CD4-positive, alpha-beta T cell (primary cell): ENCODE measurements at places on chromosomes 3 and 15.

- DNase-seq = no peak
Measured at GRCh38 chr15:27059610-27060202, 88.7 kb downstream of the GABRG3 start.

GRCh38 chr3:72255791-72256559 is 471.0 kb upstream of the PROK2 start:
- peak; percentile 44 for DNase-seq

DNA sequence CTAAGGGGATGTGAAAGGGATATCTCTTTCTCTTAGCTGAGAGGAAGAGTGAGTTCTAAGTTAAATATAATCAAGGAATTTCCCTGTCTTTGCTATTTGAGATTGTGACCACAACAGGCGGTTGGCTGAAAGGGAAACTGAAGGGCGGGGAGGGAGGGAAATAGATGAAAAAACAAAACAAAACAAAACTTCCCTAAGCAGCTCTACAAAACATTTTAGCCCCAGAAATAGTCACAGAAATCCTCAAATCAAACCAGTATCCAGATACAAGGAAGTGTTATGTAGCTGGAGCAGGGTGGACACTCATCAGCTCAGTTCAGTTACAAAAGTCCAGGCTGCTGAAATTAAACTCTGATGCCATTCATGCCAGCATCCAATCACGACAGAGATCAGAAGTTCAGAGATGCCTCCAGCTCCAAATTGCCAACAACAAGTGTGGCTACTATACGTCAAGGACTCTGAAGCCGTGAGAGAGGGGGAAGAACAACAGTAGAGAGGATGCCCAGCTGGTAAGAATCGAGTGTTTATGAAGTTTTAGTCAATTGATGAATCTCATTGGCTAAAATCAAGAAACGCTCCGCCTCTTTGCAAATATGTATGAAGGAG is 319 bp upstream of the TP63 start:
- DNase-seq = no peak

- DNase-seq = no peak
Measured at GRCh38 chr3:125435231-125435630, 60.1 kb upstream of the ZNF148 start.

- DNase-seq = no peak
Measured at GRCh38 chr3:63862804-63863149, 828 bp downstream of the THOC7 start.

GRCh38 chr15:89680282-89680873 is 1.2 kb upstream of the PLIN1 start:
- no peak for DNase-seq

- DNase-seq = no peak
Measured at GRCh38 chr3:27315003-27315402, 54.2 kb downstream of the NEK10 start.

- DNase-seq = peak; percentile 8
Measured at GRCh38 chr3:45145681-45146614, at the start of gene CDCP1. CDCP1 (minus strand) TSS chr3:45146378; CDS start chr3:45146287, 91 bp downstream.

DNA sequence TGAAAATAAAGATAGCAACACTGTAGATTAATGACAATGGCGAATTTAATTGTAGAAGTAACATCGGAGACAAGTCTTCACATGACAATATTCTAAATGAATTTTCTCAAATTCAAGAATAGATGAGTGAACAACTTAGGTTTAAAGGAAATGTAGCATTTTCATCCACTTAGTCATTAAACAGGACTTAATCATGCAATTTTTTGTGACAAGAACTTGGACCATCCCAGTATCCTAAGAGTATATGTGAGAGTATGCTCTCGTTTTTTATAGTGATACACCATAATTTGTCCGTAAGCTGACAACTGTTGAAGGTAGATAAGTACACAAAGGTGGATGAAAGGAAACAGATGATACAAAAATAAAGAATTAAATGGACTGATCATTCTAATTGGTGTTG is 81.5 kb downstream of the DLG1 start:
- DNase-seq = no peak

- DNase-seq = no peak
Measured at GRCh38 chr3:102038477-102039142, 189.3 kb downstream of the NFKBIZ start.

GRCh38 chr15:66899555-66900350 is 165.6 kb upstream of the SMAD3 start:
- no peak for DNase-seq

- no peak for DNase-seq
Measured at GRCh38 chr3:136630915-136631314, 121.3 kb downstream of the STAG1 start.

DNA sequence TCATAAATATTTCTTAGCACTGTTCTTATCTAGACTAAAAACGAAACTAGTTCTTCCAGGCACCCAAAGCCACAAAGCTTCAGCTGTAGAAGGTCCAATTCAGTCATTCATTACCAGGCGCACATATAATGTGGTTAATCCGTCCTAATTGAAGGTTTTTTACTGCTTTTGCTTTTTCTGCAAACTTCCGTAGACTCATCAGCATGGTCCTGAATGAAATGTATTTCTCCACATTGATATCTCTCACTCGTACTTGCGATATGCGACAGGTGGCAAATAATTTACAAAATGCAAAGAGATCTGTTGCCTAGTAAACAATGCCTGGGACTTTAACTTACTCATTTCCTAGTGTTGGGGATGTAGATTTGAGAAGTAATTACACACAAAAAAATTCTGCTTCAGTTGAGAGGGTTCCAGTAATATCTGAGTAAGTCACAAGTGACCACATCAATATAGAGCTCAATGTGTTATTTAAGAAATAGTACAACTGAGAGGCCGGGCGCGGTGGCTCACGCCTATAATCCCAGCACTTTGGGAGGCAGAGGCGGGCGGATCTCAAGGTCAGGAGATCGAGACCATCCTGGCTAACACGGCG is 75.0 kb upstream of the MBNL1 start:
- DNase-seq = peak; percentile 10

DNA sequence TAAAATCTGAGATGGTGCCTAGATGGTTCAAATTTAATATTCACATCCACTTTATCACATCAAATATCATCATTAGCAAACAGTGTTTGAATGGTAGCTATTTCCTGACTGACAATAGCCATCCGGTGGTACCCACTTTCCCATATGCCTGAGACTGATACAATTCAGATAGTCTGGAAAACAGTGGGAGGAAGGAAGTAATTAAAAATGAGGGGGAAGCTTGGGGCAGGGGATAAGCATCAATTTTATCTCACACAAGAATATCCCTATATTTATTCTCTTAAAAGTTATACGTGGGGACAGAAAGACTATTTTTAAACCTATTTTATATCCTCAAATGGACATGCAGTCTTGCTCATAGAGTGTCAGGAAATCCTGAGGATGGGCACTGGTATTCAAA is 122.5 kb upstream of the GAP43 start:
- no peak for DNase-seq

DNA sequence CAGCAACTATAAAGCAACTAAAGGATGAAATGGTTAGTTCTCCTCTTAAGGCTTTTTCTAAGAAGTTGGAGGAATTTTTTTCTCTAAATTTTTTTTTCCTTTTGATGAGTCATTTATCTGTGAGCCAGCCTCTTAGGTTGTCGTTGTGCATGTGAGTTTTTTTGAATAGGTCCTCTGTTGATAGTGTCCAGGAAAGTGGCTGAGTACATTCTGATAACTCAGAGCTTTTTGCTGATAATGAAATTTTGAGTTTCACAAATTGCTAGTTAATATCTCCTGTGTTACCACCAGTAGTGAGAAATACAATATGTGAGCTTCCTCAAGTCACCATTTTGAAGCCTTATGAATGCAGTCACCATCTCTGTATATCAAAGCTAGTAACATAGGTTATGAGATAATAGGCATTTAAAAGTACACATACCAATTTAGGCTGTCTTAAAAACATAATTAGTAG is 7.1 kb upstream of the LXN start:
- DNase-seq = no peak

DNA sequence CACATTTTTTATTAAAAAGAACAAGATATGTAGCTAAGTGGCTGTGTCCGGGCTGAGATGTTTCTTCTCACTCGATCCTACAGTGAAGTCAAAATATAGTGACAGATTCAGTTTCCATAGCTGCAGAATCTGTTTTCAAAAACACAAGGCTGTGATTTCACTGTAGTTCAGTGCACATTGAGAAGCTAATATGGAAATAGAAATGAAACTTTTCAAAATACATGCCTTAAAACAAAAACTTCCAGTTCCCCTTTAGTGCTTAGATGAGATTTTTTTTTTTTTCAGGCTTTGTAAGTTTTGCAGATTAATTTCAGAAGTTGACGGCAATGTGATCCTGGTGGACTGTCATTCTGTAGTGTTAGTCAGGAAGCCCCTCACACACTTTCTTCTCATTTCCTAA is 23.8 kb upstream of the TRAK1 start:
- DNase-seq = no peak

- DNase-seq = no peak
Measured at GRCh38 chr3:4726549-4726948, 233.4 kb downstream of the ITPR1 start.

DNA sequence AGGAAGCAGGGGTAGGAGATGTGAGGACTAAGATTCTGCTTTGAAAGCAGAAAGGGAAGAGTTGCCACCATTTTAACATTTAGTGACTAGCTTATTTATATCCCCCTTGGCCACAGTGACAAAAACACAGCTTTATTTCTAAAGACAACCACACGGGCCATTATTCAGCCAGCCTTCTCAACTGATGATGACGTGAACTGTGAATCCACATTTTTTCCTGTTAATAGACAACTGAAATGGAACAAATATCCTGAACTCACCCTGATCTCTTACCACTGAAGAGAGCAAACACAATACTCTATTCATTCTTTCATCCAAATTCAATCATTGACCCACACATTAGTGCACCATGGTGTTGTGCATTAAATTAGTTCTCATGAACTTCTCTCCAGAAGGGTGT is 145.1 kb downstream of the TNIK start:
- no peak for DNase-seq

- DNase-seq = no peak
Measured at GRCh38 chr3:20353286-20353685, 167.3 kb upstream of the SGO1 start.

- no peak for DNase-seq
Measured at GRCh38 chr3:77179762-77180161, 139.9 kb downstream of the ROBO2 start.

DNA sequence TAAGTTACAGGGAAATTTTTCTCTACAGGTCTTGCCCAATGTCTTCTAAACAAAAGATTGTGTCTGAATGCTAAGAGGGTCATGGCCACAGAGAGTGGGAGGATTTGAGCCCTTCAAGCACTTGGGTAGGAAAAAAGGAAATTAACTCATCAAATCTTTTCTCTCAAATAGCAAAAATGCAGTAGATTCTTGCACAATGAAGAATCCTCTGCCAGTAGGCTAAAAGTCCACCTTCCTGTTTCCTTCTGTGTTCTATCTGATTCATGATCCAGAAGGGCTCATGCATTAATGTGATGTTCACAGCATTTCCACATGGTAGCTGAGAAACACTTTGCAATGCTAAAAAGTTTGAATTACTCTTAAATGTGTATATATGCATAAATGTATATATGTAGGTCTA is 177.1 kb downstream of the CD47 start:
- DNase-seq = no peak

GRCh38 chr3:94811836-94812235 is 749.0 kb downstream of the NSUN3 start:
- no peak for DNase-seq

DNA sequence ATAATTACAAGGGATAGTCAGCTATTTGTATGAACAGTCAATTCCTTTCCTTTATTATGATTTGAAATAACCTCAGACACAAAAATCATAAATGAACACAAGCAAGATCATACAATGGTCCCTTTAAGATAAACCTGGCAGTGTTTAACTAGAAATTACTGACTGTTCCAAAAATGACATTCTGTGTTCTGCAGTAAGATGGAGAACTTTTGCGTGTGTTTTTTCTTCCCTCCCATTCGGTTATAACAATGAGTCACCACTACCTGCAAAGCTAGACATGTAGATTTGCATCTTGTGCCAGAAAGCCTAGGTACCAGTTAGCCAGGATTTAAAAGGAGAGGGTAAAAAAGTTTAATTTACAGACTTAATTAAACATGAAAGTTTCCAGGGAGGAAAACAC is 248.2 kb upstream of the ADAMTS9 start:
- no peak for DNase-seq

GRCh38 chr15:64452988-64453688 is 7.2 kb upstream of the ZNF609 start:
- DNase-seq = no peak

DNA sequence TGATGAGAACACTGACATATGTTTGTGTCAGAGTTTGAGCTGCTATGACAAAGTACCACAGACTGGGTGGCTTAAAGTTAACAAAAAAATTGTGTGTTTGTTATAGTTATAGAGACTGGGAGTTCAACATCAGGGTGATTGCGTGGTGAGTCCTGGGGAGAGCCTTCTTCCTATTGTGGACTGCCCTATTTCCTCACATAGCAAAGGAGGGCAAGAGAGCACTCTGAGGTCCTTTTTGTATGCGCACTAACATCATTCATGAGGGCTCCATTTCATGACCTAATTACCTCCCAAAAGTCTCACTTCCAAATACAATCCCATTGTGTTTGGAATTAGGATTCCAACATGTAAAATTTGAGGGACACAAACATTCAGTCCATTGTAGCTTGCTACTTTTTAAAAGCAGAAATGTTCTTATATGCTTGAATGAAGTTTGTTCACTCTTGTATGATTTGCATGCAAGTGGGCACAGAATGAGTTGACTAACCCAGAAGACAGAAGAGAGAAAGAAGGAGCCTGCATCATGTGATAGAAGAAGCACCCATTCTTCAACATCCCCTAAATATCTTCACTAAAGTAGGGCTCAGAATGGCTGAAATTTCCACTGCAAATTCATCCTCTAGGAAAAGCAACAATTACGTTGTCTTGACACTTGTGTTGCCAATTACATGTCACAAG is 18.9 kb upstream of the ALCAM start:
- DNase-seq = no peak

DNA sequence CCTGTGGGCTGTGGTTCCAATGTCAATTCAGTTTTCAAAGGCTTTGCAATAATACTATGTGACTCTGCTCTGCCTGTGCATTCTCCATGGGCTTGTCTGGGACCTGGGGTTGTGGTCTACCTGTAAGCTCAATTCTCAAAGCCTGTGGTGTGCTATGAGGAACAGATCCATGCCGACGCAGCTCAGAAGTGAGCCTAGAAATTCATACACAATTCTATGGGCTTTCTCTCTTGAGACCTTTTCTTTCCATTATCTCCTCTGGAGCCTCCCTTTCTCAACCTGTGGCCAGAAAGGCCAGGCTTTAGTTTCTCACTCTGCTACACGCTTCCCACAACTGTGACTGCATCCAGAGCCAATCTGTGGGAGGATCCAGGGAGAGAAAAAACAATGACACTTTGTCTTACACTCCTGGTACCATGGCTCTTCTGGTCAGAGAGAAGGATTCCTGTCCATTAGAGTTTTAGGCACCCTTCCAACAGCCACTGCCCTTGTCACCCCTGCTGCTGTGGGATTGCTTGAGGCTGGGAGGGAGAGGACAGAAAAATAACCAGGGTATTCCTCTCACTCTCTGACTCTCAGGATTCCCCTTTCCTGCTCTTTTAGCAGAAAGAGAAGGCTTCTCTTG is 34.1 kb upstream of the KLF13 start:
- DNase-seq = no peak

DNA sequence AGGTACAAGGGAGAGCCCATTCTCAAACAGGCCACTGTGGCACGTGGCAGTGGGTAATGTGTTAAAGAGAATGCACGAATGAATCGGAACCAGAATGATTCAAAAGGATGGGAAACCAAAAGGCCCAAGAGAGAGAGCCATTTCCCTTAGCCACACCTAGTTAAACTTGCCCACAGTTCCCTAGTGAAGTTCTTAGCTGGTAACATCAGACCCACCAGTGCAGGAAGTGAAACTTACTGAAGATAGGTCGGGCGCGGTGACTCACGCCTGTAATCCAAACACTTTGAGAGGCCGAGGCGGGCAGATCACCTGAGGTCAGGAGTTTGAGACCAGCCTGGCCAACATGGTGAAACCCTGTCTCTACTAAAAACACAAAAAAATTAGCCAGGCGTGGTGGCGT is 97.1 kb downstream of the MEX3B start:
- no peak for DNase-seq
